Coronary artery (tissue), 2 donors: ENCODE measurements at places on chromosomes 7 and 10.

DNA sequence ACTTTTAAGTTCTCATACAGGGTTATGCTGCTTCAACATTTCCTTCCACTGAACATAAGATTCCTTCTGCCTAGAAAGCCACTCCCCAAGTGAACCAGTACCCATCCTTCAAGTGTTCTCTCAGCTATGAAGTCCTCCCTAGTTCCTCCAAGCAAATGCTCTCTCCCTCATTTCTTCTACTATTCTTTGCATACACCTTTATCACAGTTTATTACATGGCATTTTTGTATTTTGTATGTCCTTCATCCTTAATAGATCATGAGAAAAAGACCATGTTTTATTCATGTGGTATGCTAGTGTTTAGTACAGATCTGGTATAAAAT lies 1.9 kb downstream of the SYPL1 start:
- DNase-seq: no peak

GRCh38 chr10:60271319-60272040 lies 118.2 kb downstream of the ANK3 start:
- no peak for DNase-seq

- no peak for DNase-seq
Observed at GRCh38 chr7:17947620-17948019, 7.3 kb upstream of the SNX13 start.

- no peak for DNase-seq
Observed at GRCh38 chr7:158985583-158985982, 129.2 kb downstream of the DYNC2I1 start.

DNA sequence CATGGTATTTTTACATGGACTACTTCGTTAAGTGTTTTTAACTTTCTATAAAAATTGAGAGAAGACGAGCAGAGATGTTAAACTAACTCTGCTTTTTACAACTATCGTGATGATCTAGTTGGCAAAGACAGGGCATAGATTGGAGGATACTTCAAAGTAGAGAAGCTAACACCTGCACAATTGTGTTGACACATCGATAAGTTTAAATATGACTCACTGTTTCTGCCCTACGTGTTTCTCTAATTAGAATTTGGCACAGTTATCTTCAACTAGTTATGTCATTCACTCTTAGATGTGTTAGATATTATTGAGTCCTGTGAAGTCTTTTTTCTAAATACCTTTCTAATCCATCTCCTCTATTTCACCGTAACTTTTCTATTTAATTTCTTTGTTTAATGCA lies 68.5 kb upstream of the FERD3L start:
- no peak for DNase-seq

DNA sequence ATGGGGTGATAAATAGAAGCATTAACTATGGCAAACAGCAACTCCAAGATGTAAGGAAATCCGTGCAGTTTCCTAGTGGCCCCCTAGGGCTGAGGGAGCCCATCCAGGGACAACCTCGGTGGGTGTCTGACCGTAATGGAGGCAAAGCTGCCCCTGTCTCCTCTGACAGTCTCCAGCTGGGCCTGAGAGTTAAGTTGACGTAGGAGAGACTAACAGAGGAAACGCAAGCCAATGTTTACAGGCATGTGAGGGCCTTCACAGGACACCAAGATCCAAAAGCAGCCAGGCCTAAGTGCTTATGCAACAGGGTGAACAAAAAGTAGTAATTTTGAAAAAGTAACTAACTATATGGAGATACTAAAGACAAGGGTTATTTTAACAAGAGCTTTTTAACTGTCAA lies 330.0 kb upstream of the C7orf33 start:
- DNase-seq: no peak
